ENCODE measurements at places on chromosomes 4 and X.

- DNase-seq = no peak
These were observed 98.0 kb downstream of the RRAGB start for GRCh38 chrX:55815546-55815945.

DNA sequence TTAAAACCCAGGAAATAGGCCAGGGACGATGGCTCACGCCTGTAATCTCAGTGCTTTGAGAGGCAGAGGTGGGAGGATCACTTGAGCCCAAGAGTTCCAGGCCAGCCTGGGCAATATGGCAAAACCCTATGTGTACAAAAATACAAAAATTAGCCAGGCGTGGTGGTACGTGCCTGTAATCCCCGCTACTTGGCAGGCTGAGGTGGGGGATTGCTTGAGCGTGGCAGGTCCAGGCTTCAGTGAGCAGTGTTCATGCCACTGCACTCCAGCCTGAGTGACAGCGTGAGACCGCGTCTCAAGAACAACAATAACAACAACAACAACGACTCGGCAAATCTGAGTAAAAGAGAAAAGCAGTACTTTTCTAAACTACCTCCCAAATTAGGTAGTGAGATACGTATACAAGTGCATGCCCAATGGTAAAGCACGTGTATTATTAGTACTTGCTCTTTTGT lies 13.0 kb upstream of the NDUFC1 start:
- no peak for DNase-seq

- DNase-seq = no peak
These were observed 100.7 kb upstream of the AMOT start for GRCh38 chrX:112941209-112941837.

GRCh38 chr4:105599482-105599881 lies 47.1 kb downstream of the ARHGEF38 start:
- DNase-seq = no peak

GRCh38 chrX:77776659-77777058 lies 9.4 kb downstream of the ATRX start:
- no peak for DNase-seq

DNA sequence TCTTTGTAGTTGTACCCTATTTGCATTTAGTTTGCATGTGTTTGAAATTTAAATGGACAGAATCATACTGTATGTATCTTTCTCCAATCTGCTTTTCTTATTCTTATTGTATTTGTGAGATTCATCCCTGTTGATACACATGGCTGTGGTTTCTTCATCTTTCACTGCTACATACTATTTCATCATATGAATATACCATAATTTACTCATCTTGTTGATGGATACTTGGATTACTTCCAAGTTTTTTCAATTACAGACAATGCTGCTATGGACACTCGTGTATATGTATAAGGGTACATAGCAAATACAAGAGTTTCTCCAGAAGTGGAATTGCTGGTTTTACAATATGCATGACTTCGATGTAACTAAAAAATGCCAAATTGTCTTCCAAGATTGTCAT lies 11.8 kb upstream of the KLHL8 start:
- no peak for DNase-seq

- DNase-seq = no peak
These were observed 162.0 kb downstream of the RNF150 start for GRCh38 chr4:140971077-140971792.

DNA sequence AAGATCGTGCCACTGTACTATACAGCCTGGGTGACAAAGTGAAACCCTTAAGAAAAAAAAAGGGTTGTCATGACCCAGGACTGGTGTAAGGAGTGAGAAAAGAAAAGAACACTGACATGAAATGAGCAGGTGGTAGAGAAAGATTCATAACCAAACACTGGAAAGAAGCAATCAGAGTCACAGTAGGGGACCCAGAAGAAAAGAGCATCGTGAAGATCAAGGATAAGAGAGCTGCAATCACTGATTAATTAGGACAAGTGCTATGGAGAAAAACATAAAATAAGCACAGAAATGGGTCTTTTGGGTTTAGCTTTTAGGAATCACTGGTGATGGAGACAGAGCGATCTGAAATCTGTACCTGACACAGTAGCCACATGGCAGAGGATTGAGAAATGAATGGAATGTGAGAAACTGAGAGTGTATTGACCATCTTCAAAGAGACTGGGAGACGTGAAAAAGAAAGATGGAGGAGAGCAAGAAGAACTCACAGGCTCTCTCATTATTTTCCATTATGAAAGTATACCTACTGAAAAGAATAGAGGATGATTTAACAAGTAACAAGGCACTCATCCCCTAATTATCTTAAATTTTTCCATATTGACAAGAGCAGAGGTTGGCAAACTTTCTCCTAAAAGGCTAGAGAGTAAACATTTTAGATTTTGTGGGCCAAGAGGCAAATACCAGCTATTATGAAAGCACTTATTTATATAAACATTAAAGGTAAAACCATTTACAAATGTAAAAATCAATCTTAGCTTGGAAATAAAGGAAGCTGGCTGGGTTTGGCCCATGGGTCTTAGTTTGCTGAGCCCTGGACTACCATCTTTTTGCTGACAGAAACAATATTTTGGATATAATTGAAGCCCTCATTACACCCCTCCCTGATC lies 7.3 kb downstream of the TMEM154 start:
- DNase-seq = no peak

- DNase-seq = no peak
These were observed 6.2 kb downstream of the HCFC1 start for GRCh38 chrX:153965406-153965805.

DNA sequence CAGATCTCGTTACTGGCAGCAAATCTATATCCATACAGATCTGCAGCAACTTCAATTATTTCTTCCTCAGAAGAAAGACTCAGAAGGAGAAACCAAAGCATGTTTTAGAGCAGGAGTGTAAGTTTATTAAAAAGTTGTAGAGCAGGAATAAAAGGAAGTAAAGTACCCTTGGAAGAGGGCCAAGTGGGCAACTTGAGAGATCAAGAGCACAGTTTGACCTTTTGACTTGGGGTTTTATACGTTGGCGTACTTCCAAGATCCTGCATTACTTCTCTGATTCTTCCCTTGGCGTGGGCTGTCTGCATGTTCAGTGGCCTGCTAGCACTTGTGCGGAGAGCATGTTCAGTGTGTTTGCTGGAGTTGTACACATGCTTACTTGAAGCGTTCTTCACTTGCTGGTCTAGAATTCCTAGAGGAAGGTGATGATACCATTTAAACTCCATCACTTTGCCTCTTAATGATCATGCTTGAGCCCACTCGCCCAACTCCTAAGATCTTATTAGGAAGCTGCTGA lies 1114.7 kb upstream of the PABPC4L start:
- no peak for DNase-seq

DNA sequence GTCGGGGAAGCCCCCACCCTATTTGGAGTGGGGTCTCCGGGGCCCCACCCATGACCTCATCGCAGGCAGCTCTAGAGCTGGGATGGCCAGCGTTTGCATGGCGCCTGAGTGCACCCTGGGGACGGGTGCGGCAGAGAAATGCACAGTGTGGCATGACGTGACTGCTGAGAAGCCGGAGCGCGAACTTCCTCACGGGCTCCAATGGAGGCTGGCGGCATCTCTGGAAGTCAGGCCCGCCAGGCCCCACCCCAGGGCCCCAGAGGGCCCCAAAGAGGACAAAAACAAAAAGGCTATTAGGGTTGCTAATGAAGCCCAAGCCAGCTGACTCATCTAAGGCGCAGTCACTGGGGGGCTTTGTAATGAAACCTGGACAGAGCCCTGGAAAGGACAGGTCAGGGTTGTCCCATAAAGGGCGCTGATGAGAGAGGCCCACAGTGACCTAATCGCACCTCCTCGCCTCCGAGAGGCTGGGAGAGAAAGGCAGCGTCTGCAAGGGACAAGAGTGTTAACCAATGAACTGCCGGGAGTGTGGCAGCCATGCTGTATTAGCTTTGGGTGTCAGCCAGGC lies 86.0 kb upstream of the C1QTNF7 start:
- DNase-seq = no peak

DNA sequence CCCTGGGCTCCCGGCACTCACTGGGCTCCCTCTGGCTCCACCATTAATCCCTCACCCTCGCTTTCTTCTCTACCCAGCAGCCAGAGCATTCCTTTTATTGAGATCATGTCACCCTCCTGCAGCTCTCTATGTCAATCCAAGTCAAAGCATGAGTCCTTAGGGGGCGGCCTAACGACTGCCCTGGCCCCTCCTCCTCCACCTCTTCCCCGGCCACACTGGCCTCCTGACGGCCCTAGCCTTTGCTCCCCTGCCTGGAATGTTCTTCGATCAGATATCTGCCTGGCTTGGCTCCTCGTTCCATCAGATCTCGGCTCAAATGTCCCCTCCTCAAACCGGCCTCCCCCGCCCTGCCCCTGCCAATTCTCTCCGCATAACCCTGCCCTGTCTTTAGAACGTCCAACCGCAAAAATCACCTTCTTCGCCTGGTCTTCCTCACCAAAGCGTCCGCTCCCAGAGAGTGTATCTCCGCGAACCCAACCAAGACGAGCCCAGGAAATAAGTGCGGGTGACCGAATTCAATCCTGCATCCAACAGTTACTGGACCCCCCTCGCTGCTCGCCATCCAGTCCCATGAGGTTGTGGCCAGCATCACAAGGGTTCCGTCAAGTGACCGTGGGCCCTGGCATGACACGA lies 722 bp upstream of the PNCK start:
- DNase-seq = no peak

DNA sequence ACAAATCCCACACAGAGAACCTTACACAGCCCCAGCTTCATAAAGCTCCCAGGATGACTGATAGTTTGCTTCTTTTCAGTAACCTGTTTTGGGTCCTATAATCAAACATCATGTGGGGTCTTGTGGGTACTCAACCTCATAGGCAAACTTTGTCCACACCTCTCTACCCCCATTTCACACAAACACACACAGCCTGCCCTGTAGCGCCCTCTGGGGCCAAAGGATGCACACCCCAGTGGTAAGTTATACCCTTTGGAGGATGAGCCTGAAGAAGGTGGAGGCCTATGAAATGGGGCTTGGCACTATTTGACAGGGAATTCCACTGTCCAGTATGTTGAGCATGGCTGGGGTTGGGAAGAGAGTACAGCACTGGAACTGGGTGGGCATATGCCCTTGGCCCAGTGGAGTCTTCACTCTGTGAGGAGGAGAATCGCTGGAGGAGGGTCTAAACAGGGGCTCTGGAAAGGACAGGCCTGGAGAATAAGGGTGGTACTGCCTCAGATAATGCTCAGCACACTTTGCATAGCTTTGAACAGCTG lies 30.5 kb upstream of the COL25A1 start:
- DNase-seq = no peak

DNA sequence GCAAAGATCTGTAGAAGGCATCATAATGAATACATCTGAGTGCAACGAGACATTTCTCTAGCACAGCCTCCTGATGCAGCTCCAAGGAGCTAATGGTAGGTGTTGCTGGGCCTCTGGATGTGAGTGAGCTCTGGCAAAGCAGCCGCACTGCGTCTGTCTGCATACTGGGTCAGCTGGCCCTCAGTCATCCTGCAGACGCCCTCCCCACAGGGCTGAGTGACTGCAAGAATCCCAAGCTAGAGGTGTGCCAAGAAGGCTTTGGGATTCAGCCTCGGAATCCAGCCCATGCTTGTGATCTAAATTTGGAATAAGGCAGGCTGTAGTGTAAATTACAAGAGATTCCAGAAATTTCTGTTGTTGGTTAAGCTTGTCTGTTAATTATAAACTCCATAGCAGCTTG lies 18.5 kb downstream of the HERC3 start:
- DNase-seq = no peak

- no peak for DNase-seq
These were observed 58.5 kb upstream of the PRDM8 start for GRCh38 chr4:80138551-80139538.

GRCh38 chr4:10659251-10659650 lies 25.3 kb downstream of the CLNK start:
- no peak for DNase-seq

DNA sequence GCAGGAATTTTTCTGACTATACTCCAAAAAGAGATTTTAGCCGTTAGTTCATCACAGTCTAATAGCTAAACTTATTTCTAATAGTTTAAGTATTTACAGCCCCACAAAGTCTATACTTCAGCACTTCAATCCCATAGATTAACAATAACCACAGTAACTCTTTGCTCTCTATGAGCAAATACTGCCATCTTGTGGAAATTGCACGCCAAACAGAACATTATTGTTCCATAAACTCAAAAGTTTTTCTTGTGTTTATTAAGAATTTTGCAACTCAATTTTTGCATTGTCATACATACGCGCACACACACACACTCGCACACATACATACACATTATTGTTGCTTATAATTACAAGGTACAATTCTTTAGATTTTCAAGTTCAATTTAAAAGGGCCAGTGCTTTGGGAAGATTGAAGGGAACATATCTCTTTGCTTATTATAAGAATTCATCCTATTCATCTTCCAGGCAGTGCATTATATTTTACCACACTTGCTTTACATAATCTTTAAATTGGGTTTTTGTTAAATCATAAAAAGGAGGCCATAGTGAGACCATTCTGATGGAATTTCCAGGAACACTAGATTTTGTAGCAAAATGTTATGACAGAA lies 63.8 kb upstream of the ATOH1 start:
- no peak for DNase-seq

DNA sequence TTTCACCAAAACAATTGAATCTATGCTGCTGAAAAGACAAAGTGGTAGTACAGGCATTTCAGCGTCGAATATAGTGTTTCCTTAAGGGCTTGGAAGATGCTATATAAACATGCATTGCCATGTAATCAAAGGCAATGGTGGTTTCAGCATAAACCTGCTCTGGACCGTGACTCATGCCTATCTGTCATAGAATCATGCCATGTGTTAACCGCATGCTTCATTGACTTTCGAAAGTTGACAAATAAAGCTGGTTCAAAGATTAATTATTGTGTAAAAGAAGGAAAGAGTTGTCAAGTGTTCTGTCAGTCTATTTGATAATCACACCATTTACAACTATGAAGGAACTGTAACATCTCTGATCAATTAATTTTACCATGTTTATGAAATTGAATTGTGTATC lies 83.2 kb downstream of the FUNDC1 start:
- no peak for DNase-seq

DNA sequence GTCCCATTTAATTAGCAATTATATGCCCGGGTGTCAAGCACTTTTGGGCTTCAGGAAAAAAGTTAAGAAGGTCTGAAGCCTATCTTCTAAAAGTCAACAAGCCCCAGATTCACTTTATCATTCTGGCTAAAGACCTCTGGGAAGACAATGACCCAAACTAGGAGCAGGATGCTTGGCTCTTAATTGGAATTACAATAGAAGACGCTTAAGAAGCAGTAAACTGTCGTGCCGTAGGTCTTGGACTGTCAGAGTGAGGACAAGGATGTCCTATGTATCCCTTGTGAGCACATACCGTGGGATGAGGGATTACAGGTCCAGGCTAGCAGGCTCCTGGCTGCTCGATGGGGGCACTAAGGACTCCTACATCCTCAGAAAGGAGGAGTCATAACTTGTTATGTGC lies 3.2 kb upstream of the ARHGAP36 start:
- DNase-seq = no peak

Data from GOT3 (cell line).